ENCODE measurements at places on chromosomes 1 and 21.

DNA sequence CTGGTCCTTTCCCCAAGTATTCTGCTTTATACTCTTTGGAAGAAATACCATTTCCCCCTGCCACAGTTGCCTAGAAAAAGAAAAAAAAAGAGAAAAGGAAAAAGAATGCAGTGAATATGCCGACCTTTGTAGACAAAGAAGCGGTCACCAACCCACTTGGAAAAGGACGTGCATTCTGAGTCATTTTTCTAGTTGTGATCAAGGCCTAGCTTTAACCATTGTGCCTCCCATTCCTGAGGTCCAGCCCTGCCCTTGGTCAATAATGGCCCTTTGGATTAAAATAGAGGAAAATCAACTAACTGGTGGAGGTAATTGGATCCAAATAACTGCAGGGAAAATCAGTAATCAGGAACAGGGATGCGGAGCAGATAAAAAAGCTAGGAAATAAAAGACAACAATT lies 24.8 kb downstream of the S1PR1 start:
- DNase-seq, result no peak

DNA sequence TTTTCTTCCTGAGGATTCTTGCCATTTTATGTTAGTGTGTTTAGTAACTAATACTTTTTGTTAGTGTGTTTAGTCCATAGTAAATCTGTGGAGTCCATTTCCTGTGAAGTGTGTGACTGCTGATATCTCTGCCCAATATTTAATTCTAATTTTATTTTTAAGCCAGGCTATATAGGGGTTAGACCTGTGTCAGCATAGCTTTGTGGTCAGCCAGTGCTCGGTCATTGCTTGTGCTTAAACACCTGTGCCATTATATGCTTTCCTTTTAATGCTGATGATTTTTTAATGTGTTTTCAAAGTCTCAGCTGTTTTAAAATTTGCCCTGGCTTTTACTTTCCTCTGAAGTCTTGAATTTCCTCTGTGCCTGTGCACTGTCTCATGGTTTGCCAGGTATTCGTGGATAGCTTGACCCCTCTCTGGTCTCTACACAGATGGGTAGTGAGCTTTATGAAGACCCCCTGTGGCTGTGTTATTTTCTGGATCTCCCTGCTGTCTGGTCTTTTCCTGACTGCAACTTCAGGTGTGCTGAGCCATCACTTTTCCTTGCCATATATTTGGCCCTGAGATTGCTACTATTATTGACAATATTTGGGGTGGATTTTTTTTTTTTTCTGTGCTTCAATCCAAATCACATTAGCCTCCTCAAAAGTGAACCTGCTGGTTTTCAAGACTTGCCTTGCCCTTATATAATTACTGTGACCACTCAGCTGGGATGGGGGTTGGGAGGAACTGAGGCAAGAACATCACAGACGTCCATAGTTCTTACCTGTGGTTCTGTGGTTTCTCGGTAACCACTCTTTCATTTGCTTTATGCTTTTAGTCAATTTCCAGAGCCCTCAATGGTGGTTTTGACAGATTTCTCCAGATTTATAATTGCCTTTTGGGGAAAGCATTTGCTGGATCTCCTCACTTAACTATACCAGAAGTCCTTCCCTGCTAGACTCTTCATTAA lies 59.6 kb downstream of the RPS6KC1 start:
- no peak for DNase-seq

DNA sequence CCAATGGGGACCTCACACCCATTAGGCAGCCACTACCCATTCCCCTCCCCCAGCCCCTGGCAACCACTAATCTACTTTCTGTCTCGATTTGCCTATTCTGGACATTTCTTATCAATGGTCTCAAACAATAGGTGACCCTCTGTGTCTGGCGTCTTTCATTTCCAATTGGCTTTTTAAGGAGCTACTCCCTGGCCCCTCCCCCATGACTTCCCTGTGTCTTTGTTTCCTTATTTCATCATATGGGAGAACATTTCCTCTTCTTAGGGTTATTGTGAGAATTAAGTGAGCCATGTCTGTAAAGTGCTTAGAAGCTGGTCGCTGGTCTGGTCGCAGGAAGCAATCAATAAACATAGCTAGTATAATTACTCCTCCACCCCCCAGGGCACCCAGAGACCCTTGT lies 80.9 kb downstream of the SPSB1 start:
- no peak for DNase-seq

DNA sequence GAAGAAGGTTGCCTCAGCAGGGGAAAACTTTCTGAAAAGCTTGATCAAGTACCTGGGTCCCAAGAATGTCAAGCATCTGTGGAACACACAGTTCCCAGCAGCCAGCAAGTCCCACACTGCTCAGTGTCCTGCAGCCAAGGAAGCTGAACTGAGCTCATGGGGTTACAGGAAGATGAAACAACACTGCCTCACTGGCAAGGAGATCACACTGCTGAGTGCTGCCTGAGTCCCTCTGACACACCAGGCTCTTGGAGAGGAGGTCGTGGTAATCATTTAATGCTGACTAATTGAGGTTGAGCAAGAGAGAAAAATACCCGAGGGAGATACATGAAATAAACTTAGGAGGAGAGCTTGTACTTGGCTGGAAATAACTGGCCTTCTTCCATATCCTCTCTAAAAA lies 75.2 kb downstream of the MPZL1 start:
- no peak for DNase-seq

GRCh38 chr1:155126556-155127104 lies 1.0 kb upstream of the EFNA1 start:
- DNase-seq, result peak; percentile 28

DNA sequence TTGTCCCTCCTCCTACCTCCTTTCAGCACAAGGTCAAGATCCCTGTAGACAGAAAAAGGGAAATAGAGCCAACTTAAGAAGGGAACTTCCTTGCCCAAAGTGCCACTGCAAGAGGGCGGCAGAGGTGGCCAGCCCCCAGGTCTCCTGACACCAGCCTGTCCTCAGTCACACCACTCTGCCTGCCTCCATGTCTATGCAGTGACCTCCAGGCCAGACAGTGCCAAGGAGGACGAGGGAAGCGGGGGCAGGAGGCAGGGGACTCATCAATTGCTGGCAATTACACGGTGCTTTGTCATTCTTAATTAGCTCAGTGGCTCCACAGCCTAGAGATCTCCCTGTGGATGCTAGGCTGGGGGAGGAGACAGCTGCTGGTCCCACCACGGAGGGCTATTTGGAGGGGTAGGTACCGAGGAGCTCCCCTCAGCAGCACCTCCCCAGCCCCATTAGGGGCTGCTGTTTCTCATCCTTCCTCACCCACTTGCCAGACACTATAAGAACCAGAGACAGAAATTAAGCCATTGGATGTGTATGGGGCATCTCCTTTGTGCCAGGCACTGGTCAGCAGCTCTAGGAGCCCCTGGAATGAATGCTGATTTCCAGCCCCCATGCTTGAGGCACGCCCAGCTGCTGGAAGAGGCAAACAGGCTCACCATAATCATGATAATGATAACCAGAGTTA lies 6.1 kb upstream of the LDLRAP1 start:
- no peak for DNase-seq

DNA sequence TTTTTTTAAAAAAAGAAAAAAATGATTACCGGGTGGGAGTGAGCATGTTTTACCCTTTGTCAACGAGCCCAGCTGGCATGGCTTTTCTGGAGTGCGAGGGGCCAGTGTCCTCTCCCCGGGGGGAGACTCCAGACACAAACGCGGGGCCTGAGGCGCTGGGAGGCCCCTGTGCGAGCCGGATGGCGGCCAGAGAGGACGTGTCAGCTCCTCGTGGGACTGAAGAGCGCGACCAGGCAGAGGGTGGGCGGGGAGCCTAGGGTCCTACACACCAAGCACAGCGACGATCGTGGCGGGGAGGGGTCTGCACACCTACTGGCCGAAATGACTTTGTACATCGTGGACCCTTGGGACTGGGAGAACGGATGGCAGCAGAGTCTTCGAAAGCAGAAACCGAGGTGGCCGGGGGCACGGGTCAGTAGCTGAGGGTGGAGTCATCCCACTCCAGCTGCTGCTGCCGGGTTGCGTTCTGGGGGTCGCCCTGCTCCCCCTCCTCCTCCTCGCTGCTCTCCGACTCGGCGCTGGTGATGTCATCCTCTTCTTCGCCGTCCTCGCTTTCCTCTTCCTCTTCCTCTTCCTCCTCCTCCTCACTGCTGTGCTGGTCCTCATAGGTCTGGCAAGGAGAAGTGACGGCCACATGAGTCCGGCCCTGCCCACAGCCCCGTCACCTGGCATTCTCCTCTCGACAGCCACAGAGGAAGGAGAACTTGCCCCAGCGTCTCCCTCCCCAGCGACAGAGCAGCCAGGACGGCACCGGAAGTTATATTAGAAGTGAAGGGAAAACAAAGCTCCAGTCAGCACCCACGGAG lies 78.8 kb downstream of the PIK3CD start:
- no peak for DNase-seq

GRCh38 chr1:225919906-225920305 lies 4.1 kb downstream of the PYCR2 start:
- DNase-seq, result no peak

DNA sequence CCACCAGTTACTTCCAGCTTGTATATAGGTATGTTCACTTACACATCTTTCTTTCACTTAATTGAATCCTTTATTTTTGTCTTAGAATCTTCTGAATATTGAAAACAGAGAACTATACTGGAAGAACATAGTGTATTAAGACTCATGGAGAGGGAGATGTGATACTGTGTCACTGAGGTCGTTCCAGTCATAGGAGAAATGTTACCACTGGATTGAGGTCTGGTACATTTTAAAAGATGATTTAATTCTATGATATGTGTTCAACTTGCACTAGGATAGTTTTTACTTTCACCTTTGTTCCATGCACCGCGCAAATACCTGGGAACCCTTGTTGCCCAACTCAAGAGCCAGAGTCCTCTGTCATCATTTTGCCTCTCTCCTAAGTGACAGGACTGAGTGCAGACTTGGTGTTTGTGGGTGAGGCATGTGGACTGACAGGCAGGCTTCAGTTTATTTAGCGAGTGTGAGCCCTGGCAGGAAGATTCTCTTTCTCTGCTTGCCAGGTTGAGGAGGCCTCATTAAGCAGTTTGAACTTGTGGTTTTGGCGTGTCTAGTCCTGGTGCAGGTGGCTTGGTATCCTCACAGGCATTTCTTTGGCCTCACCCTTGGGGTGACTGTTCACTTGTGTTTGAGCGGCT lies 63.7 kb downstream of the DYRK1A start:
- DNase-seq, result no peak

GRCh38 chr1:36217670-36218069 lies 6.6 kb upstream of the THRAP3 start:
- no peak for DNase-seq

GRCh38 chr1:203840208-203840808 lies 21.1 kb upstream of the SNRPE start:
- DNase-seq, result no peak

DNA sequence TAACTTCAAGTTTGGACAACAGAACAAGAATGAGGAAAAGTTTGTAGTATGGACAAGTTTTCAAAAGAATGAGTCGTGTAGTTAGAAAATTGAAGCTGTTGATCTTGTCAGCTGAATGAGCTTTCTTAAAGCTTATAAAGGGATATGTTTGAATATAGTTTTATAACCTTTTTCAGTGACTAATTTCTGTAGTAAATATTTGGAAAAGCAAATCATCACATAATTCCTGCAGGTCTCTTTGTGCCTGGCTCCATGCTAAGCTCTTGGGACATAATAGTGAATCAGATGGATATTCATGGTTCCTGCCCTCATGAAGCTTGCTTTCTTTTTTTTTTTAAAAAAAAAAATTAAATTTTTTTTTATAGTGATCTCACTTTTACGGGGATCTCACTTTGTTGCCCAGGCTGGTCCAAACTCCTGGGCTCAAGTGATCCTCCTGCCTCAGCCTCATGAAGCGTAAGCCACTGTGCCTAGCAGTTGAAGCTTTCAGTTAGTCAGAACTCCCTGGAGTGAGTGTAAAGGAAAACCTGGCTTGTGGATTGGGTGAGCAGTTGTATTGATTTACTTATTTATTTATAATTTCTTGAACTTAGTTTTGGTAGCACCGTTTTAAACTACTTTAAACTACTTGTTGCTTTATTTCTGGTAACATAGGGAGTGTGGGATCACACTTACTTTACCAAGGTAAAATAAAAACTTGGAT lies 15.5 kb downstream of the DYRK1A start:
- DNase-seq, result no peak

DNA sequence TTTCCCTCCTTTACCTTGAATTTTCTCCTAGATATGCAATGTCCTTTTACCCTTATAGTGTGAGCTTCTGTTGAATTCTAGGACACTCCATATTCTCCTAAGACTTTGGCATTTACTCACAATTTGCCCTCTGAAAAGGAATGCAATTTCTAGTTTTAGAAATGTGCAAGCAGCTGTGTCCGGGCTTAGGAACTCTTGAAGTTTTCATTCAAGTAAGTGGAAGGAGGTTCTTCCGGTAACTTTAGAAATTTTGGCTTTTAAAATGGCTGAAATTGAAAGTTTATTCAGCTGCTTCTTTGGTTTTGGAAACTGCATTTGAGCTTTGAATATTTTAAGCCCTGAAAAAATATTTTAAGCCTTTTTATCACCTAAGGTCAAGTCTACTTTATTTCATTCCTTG lies 56.3 kb downstream of the DPH5 start:
- DNase-seq, result no peak

- no peak for DNase-seq
These were observed 241.0 kb upstream of the NFIA start for GRCh38 chr1:60841116-60842046.

- DNase-seq, result no peak
These were observed 2.6 kb downstream of the RCC1 start for GRCh38 chr1:28508435-28508754.

DNA sequence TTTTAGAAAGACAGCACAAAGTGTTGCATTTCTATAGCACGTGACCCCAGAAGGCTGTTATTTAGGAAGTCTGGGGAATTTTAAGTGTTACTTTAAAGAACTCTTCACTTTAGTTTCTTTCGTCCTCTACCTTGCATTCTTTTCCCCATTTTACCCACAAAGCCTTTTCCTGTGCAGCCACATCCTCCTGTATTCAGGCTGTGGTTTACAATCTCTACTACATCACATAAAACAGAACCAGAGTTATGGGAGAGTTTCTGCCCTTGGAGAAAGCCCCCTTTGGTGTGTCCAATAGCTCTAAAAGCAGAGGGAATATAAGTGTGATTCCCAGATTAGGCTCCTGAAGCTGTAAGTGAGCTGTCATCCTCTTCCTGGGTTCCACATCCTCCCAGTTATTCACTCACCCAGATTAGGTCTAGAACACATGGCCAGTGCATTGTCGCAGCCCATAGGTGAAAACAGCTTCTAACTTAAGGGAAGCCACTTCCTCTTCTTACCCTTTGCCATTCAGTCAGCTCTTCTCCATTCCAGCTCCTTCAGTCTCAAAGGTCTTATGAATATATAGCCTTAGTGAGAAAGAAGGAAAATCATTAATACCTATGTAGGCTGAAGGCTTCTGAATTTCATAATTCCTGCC lies 171.1 kb downstream of the PIGK start:
- no peak for DNase-seq

GRCh38 chr1:68202239-68202832 lies 30.0 kb downstream of the WLS start:
- no peak for DNase-seq

GRCh38 chr1:102071451-102071850 lies 74.7 kb upstream of the OLFM3 start:
- DNase-seq, result no peak

DNA sequence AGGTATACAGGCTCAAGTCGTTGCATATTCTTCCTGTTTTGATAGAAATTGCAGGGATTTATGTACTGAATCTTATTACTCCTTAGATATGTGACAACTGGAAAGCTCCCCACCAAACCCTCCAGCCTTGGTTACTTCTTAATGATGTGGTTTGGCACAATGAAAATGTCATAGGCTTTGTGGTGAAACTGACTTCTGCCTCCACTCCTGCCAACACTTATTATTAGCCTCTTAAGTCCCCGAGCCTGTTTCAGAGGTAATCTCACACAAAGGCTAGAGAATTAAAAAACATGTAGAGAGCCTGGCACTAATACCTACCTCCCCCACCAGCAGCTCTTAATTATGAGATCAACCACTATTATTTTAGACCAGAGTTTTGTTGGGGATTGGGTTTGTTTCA lies 4.2 kb downstream of the COX20 start:
- no peak for DNase-seq
